Stimulated activated CD4-positive, alpha-beta T cell treated with anti-CD3 and anti-CD28 coated beads, Interleukin-4, amount 100 ng/mL, for 24 hours (primary cell): ENCODE measurements at places on chromosomes 13 and 19.

DNA sequence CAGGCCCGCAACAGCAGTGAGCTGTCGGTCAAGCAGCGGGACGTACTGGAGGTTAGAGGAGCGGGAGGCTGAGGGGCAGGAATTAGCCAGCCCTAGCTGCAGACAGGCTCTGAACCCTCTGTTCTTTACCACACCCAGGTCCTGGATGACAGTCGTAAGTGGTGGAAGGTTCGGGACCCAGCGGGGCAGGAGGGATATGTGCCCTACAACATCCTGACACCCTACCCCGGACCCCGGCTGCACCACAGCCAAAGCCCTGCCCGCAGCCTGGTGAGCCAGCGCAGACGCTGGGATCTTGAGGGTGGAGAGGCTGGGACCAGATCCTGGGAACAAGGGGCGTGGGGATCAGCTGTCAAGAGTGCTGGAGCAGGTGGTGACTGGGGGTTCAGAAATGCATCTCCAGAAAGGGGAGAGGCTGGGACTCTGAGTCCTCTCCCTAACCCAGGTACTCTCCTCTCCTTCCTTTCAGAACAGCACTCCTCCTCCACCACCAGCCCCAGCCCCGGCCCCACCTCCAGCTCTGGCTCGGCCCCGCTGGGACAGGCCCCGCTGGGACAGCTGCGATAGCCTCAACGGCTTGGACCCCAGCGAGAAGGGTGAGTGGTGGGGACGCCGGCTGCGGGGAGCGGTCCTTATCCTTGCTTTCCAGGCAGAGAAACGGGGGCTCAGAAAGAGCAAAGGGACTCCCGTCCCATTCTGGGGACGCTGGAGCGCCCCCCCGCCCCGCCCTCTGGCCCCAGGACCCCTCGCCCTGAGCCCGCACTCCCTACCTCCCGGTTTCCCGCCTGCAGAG is 10.4 kb downstream of the EPS8L1 start:
- DNase-seq, result no peak

DNA sequence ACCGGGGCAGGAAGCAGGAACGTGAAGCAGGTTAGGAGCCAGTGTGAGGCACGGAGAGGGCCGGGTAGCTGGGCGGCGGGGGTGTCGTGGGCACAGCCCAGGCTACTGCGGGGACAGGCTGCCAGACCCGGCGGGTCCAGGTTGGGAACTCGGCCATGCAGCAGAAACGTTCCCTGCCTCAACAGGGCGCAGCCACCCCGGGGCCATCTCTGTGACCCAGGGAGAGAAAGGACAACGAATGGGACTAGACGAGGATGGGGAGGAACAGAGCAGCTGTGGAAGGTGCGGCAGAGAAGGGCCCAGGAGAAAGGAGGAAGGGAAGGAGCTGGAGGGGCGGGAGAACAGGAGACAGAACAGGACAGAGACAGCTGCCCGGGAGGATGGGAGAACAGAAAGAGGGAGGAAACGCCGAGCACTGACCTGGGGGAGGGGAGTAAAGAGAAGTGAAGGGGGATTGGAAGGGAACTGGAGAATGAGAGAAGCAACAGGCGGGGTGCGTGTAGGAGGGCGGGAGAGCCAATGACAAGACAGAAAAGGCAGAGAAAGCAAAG is 12.9 kb upstream of the GARIN5A start:
- DNase-seq, result no peak

- no peak for DNase-seq
Measured at GRCh38 chr19:29815231-29815630, 3.4 kb downstream of the CCNE1 start.

- no peak for DNase-seq
Measured at GRCh38 chr19:14400951-14401431, 18.1 kb downstream of the DDX39A start.

- DNase-seq, result no peak
Measured at GRCh38 chr13:60134376-60134775, 29.4 kb downstream of the DIAPH3 start.

GRCh38 chr13:80157261-80157932 is 183.5 kb downstream of the SPRY2 start:
- no peak for DNase-seq

GRCh38 chr19:45103508-45104319 is 10.7 kb downstream of the PPP1R37 start:
- DNase-seq, result no peak

GRCh38 chr13:100197591-100198365 is 108.9 kb downstream of the PCCA start:
- DNase-seq, result no peak

DNA sequence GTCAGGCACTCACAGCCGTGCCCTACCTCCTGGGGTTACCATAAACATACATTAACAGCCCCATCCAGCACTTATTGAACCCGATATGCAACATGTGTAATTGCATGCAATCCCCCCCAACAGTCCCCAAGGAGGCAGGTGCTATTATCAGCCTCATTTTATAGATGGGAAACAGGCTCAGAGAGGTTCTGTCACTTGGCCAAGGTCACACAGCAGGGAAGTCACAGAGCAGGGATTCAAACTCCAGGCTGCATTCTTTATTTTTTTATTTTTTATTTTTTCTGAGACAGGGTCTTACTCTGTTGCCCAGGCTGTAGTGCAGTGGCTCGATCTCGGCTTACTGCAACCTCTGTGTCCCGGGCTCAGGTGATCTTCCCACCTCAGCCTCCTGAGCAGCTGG is 38.4 kb upstream of the TNFAIP8L1 start:
- DNase-seq, result no peak

DNA sequence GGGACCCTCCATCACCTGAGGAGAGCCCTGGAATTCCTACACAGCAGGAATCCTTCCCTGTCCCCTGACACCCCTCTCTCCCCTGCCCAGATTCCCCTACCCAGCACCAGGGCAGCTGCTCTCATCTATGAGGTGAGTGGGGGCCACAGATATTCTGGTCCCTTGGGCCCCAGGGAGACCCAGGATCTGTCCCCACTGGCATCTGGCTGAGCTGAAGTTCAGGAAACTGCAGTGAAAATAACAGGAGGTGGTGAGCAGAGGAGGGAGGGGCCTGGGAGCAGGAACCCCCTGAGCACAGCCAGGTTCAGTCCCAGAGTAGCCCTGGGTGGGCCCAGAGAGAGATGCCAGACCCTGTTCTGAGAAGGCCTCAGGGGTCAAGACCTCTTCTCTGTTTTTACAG is 10.1 kb downstream of the CEACAM21 start:
- DNase-seq, result no peak

- DNase-seq, result no peak
Measured at GRCh38 chr13:66795636-66796035, 434.5 kb downstream of the PCDH9 start.

GRCh38 chr19:49932041-49932451 is 2.7 kb upstream of the NUP62 start:
- no peak for DNase-seq

DNA sequence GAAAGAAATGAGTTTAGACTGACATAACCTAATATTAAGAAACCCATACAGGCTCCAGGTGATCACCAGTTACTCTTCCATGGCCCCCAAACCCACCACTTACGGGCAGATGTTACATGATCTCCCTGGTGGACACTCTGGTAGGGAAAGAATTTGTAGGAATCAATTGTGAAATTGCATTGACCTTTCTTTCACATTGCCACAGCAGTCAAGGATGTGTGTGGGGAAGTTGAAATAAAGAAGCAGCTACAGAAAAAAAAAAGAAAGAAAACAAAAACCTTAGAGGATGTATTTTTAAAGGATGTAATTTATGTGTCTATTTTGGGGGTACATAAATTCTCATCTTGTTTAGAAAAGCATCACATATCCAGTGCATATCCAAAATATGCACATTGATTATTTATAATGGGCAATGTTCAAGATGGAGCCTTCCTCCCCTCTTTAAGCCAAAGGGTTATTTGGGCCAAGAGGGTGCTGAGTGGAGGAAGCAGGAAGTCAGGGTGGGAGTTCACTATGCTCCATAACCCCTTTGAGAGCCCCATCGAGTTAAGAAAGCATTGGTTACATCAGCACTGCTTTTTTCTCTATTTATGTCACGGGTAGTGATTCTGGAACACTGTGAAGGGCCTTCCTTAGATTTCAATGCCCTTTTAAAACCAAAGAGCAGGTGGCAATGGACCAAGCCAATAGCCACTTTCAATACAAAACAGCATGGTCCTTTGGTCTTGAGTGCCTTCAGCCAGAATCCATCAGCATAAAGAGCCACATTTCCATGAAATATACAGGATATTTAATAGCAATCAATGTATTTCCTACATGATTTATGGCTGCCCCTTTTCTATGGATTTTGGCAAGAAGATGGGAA is 169.6 kb downstream of the LACC1 start:
- no peak for DNase-seq

GRCh38 chr13:37918116-37918714 is 48.6 kb upstream of the TRPC4 start:
- DNase-seq, result no peak
